ENCODE measurements at places on chromosomes 16 and 17.
A peak's percentile ranks its signal among the peaks of the same experiment; 100 is the strongest.

- DNase-seq: no peak
These were observed 23.7 kb downstream of the CNGB1 start for GRCh38 chr16:57947261-57947660.

GRCh38 chr16:1493746-1494094 is 560 bp downstream of the TELO2 start:
- no peak for DNase-seq

DNA sequence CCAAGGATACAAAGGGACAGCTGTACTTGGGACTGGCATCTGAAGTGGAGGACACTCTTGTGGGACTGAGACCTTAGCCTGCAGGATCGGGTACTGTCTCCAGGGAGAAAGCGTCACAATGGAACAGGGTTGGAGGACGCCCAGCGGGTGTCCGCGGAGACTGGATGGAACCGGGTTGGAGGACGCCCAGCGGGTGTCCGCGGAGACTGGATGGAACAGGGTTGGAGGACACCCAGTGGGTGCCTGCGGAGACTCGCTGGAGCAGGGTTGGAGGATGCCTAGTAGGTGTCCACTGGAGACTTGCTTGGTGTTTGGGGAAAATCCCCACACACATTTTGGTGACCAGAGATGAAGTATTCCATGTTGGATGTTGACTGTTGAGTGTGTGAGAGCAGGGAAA is at the start of gene MYADML2:
Gene MYADML2, minus strand, starts transcription at position 45 of the 400 bp plus-strand sequence. CDS start 5,492 bp downstream, outside the sequence.
- DNase-seq: no peak

DNA sequence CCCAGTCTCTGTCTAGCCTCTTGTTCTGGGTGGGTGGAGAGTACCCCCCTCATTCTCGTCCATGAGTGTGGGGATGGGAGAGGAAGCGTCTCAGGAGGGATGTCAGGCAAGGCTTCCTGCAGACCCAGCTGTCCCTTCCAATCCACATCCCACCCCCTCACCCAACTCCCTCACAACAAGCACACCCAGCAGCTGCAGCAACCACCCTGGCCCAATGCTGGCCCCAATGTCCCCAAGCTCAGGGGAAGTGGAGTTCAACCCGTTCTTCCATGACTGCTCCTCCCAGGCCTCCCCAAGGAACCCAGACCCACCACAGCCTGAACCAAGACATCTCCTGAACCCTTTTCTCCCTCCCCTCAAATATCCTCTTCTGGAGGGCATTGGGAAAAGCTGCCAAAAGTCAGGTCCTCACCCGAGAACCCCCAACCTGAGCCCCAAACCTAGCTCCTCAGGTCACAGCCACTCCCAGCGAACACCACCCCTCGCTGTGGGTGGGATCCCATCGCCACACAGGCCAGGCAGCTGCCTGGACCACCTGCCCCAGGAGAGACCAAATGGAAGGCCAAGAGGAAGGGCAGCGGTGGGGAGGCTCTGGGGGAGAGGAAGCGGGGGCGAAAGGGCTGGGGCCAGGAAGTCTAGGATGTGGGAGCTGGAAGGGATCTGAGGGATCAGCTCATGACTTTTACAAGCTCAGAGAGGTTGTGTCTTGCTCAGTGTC is 47.6 kb downstream of the FZD2 start:
- DNase-seq: no peak

GRCh38 chr17:66829883-66830282 is 5.0 kb upstream of the CACNG5 start:
- DNase-seq: peak; percentile 58

- DNase-seq: no peak
These were observed 8.1 kb downstream of the TMEM235 start for GRCh38 chr17:78239489-78239931.

DNA sequence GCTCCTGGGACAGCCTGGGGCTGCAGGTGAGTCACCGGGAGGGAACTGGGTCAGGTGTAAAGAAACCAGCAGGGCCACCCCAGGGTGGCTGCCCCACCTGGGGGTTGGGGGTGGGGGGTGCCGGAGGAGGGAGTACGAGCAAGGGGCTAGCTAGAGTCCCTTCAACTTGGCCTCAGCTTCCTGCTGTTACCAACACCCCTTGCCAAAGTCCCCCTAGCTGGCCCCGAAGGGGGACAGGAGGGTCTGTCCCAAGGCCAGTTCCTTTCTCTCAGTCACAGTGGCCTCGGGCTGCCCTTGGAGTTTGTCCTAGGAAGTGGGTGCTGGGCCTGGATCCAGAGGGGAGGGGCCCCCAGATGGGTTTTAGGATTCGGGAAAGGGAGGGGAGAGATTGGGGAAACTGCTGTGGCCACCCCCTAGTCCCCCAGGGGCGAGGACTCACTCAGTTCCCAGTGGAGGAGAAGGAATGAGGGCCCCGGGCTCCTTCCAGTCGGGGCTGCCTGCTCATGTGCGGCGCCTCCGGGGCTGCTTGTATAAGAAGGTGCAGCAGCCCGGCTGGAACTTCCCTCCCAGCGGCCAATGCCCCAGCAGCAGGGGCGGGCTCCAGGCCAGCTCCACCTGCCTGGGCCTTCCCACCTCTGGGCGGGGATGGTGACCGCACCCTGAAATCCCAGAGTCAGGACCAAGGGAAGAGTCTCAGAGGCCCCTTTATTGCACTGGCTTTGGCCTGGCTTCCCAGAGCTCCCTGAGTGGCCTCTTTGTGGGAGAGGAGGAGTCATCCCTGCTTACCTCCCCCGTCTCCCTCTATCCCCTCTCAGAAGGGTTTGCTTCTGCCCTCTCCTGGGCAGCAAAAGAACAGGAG is 7.3 kb downstream of the ARHGAP27 start:
- no peak for DNase-seq

DNA sequence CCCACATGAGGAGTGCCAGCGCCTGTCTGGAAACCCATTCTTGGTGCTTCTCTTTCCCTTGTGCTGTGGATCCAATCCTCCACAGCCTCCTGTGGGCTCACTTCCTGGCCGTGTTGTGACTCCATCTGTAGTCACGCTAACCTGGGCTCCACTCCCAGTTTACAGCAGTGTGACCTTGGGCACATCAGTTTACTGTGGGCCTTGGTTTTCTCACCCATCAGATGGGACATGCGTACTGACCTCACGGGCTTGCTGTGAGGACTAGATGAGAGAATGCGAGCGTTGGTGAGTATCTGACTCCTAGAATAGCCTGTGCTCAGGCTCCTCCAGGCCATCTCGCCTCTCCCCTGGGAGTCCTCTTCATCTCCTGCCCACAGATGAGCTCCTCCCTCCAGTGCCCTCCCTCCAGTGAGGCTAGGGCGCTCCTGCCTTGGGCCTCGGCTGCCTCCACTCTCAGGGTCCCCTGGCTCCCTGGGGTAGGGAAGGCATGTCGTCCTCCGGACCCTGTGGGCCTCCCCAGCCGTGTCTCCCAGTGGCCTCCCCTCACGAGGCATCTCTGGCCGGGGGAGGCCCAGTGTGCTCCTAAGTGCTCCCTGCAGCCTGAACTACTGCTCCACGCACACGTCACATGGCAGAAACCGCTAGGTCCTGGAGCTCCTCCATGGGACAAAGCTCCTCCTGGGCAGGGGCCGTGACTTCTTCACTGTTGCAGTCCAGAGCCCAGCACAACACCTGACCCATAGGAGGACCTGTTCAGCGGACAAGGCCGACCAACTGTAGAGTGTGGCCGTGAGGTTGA is 5.2 kb upstream of the FOXJ1 start:
- DNase-seq: no peak

GRCh38 chr16:14028202-14028601 is 42.9 kb upstream of the MRTFB start:
- peak; percentile 17 for DNase-seq

- DNase-seq: no peak
These were observed 18.3 kb downstream of the VPS53 start for GRCh38 chr17:696369-696768.

- DNase-seq: no peak
These were observed 4.2 kb downstream of the METRNL start for GRCh38 chr17:83083368-83084201.

DNA sequence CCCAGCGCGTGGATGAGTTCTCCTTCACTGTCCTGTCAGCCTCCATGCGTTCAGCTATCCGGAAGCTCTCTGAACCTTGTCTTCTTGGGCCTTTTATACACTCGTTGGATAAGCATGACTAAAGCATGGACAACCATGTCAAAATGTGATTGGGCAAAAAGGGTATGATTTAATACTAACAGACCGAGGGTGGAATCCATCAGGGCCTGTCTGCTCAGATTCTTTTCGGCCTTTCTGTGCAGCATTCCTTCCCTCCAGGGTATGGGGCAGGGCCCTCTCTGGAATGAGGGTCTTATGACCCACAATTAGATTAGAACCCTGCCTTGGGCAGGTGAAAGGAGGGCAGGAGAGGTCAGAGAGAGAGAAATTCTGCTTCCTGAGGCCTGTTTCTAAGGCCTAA is 14.0 kb upstream of the CCL5 start:
- DNase-seq: no peak

- DNase-seq: no peak
These were observed 840 bp downstream of the MYO1C start for GRCh38 chr17:1491443-1492248.

GRCh38 chr16:50989047-50989446 is 162.0 kb downstream of the SALL1 start:
- no peak for DNase-seq

DNA sequence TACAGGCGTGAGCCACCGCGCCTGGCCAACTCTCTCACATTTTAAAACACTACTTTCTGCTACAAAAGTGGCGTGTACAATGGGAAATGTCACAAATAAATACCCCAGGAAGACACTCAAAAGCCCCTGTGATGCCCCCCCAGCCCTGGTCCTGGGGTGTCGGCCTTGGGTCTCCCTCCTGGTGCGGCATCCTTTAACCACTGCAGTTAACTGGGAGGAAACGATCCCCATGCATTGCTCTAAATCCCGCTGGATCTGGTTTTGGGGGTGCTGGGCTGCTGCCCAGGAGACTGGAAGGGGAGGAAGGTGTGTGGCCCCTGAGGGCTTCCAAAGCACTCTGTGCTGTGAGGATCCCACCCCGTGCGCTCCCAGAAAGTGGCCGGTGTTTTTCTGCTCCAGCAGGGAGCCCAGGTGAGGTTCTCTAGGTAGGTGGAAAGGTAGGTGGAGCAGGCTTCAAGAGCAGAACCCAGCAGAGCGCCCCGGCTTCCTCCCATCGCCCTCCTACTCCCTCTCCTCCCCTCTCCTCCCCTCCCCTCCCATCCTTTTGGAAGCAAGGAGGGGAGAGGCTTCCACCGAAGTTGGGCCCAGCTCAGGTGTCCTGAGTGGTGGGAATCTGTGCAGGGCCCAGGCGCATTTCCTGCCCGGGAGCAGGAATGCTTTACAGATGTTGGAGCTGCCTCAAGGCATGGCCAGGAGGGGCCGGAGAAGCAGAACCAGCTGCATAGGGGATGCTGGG is 363.3 kb downstream of the SEC14L1 start:
- DNase-seq: no peak

GRCh38 chr16:9755081-9755480 is 427.1 kb downstream of the GRIN2A start:
- no peak for DNase-seq

DNA sequence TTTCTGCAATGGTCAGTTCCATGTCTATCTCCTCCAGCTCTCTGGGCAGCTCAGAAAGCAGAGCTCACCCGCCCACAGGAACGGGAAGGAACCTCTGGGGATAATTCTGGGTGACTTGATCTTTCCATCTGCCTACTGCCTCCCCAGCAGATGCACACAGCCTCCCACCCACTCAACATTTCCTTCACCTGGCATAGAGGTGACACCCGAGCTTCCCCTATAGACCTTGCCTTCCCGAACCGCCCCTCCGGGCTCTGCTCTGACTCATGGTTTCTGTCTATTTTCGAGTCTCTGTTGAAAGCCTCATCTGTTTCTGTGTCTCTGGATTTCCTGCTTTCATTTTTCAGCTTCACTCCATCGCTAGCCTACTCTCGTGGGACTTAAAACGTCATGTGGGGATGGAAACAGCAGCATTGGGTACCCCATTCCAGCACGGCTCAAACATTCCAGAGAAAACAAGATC is 11.4 kb downstream of the GGA3 start:
- DNase-seq: no peak

DNA sequence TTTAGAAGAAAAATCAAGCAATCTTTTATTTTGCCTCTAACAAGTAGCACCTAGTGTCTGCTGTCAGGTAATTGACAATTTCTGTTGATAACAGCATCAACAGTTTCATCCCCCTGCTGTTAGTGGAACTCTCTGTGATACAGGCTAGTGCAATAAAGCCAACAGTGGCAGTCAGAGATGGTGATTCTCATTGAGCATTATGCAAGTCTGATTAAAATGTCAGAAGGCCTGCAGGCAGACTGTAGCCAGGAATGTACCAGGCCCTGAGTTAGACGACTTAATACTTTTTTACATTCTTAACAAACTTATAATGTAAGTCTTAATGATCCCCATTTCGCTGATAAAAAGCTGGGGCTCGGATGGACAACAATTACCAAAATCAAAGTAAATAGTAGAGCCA is 14.6 kb downstream of the CYLD start:
- no peak for DNase-seq

GRCh38 chr17:77200711-77201110 is 59.9 kb downstream of the SEC14L1 start:
- DNase-seq: no peak

GRCh38 chr17:48818361-48818841 is 1.4 kb upstream of the TTLL6 start:
- no peak for DNase-seq

DNA sequence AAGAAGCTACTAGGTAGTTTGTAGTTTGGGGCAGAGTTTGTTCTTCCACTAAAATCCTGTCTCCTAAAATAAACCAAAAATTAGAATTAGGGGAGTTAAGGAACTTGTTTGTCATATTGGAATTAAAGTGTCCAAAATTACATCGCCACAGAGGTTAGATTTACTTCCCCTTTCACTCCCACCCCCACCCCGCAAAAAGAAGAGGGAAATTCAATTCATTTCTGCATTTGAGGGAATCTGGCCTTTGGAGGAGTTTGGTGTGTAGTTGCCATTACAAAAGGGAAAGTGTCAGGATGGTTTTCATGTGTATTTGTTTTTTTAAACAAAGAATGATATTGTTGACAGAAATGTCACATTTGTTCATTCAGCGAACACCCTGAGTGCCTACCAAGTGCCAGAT is 5.8 kb downstream of the TMEM97 start:
- no peak for DNase-seq

- peak; percentile 51 for DNase-seq
These were observed 111.7 kb downstream of the MAP2K6 start for GRCh38 chr17:69525920-69526841.

DNA sequence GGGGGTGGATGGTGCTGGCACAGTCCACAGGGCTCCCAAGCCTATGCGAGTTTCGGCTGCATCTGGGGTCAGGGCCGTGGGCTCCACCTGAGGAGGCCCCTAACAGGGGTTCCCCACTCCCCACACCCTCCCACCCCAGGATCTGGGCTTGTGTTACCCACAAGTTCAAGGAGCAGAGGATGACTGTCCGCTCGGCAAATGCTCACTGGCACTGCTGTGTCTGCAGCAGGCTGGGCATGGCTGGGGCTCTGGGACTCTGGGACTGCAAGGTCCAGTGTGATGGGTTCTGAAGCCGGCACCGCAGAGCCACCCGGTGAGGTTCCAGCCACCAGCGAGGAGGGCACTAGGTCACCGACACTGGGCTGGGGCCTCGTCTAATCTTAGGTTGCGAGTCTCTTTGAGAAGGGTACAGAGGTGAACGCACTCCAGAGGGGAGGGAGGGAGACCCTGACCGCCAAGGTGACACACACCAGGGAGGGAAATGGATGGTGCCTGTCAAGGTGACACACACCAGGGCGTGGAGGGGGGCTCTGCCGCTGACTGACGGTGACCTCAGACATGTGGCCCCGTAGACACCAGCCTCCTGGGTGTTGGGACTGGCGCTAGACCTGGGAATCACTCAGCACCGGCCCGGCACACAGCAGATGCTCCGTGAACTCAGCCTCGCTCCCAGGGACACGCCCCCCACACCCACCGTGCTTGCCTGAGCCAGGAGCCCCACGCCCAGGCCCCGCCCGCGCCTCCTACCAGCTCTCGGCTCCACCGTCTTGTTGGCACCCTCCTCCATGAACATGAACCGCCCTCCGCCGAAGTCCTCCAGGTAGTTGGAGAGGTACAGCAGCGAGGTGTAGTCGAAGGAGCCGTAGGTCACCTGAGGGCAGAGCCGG is 20.5 kb upstream of the HEXD start:
- DNase-seq: no peak

Measured in NCI-H1092 treated with DMSO at 0.1 percent for 48 hours (cell line).